Foreskin fibroblast (primary cell): ENCODE measurements at places on chromosomes 13 and 19.

GRCh38 chr13:111011899-111012298 is 97.0 kb upstream of the ANKRD10 start:
- peak; percentile 38 for DNase-seq

GRCh38 chr13:85255978-85256377 is 543.2 kb downstream of the SLITRK6 start:
- DNase-seq, result no peak

DNA sequence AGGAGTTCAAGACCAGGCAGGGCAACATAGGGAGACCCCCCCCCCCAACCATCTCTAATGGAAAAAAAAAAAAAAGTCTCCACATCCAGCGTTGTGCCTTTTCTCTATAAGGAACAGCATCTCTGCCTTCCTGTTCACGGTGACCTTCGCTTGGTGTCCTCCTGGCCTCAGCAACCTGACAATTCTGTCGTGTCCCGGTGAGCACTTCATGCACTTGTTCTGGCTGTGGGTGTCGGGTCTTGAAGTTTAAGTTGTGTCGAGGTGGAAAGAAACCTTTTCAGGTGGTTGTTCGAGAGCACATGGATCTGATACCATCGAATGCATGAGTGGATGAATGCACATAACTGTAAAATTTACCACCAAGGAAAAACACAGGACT is 594 bp downstream of the ZNF559 start:
- no peak for DNase-seq

GRCh38 chr19:11236324-11237301 is 2.8 kb upstream of the ANGPTL8 start:
- DNase-seq, result no peak

DNA sequence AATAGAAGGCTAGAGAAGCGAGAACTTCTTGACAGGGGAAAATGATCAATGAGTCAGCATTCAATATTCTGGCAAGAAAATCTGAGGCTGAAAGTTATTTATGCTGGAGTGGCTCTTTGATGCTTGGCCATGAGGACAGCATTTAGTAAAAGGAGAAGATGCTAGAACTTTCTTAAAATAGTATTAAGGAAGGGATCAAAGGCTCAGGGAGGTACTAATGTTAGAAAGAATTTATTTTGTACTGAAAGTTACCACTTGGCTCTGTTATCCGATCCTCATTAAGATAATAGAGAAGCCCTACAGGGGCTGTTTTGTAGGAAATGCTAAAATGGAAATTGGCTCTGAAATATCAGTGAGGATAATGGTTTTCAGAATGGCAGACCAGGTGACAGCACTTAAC is 1774.6 kb upstream of the PCDH20 start:
- DNase-seq, result peak; percentile 25

- peak; percentile 64 for DNase-seq
These were observed 2.4 kb downstream of the TIMM13 start for GRCh38 chr19:2424686-2425621.

- DNase-seq, result peak; percentile 97
These were observed 8.6 kb downstream of the ZBTB7A start for GRCh38 chr19:4057931-4058692.

DNA sequence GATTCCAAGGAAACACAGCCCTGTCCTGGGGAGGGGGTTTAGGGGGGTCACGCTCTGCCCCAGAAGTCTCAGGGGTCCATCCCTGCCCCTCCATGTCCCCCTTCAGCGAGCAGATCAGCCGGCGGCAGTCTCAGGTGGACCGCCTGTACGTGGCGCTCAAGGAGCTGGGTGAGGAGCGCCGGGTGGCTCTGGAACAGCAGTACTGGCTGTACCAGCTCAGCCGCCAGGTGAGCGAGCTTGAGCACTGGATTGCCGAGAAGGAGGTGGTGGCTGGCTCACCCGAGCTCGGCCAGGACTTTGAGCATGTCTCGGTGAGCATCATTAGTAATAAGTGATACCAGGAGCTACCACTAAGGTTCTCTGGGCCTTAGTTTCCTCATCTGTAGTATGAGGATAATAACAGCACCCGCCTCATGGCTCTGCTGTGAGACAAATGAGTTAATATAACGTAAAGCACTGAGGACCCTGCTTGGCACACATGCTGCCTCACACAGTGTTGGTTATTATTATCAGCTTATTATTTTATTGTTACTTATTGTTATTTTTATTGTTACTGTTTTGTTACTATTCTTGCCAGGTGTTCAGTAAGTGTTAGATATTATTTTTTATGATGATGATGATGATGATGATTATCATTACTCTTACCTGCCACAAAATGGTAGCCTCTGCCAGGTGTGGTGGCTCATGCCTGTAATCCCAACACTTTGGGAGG is 20.5 kb upstream of the SHKBP1 start:
- DNase-seq, result no peak

DNA sequence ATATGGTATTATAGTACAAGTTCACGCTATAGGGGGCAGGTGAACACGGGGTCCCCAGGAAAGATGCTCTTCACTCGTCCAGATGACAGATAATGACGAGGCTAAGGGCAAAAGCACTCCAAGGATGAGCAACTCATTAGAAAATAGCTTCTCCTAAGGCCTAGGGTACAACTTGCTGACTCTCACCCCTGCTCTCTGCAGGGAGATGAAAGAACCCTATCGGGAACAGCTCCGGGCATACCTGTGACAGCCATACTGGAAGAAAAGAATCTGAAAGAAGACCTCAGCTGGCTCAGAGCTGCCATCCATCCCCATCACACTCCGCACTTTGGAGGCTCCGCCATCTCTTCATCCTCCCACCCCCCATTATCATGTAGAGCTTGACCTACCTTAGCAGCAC is 17.5 kb upstream of the HSPH1 start:
- DNase-seq, result no peak
